ENCODE measurements at places on chromosomes 3 and 15.
A peak's percentile ranks its signal among the peaks of the same experiment; 100 is the strongest.

- DNase-seq, result no peak
Observed at GRCh38 chr3:111246967-111247760, 175.5 kb downstream of the NECTIN3 start.

DNA sequence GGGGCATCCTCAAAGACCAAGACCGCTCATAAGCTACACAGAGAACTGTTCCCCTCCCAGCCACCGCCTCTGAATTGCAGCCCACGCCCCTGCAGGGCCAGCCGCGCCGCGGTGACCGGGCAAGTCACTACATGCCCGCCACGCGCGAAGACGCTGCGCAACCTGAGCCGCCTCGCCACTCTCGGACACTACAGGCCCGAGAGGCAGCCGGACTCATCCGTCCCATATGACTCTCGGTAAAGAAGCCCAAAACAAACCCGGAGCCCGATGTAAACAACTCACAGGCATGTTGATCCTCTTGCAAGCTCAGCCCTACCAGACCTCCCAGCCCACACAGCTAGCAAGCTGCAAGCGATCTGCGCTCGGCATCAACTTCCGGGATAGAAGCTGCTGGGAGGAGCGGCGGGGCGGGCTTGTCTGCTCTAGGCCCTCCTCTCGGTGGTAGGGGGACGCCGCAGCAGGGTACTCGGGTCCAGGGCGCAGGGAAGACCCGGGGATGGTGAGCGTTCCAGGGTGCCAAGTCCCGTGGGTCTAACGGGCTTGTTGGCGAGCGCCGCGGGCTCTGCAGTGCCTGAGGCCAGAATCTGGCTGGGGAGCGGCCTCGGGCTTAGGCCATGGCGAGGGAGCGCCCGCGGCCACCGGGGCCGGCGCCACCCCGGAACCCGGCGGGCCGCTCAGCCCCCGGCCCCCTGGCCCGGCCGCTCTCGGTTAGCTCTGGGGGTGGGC lies at the start of gene RPS27L:
Gene RPS27L (minus strand): TSS at position 360 of the 726 bp plus-strand sequence. CDS start 72 bp downstream, at position 288.
- peak; percentile 83 for DNase-seq

- DNase-seq, result no peak
Observed at GRCh38 chr3:53073553-53074365, 27.9 kb upstream of the SFMBT1 start.

GRCh38 chr15:66025972-66026371 lies 156.7 kb downstream of the RAB11A start:
- no peak for DNase-seq

GRCh38 chr3:73475717-73476116 lies 149.0 kb downstream of the PDZRN3 start:
- no peak for DNase-seq

DNA sequence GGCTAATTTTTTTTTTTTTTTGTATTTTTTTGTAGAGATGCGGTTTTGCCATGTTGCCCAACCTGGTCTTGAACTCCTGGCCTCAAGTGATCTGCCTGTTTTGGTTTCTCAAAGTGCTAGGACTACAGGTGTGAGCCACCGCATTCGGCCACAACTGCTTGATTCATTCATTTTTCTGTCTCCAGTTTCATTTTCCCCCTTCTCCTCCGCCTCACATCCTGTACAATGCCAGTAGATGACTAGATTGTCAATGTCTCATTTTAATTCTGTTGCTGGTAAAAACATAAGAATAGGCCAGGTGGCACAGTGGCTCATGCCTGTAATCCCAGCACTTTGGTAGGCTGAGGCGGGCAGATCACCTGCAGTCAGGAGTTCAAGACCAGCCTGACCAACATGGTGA lies 12.0 kb upstream of the ZNF592 start:
- peak; percentile 57 for DNase-seq

DNA sequence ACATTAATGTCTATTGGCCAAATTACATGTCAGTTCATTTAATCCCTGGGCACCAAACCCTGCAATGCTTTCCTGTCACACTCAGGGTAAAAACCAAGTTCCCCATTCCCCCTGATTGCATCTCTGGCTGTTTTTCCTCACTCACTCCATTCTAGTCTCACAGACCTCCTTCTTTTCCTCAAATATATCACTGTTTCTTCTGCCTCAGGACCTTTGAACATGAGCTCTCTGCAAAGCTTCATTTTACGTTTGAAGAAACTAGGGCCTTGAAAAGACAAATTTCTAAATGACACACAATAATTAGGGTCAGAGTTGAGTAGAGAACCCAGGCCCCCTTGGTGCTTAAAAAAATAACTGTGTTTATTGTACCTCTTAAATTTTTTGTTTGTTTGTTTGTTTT lies 230.6 kb downstream of the THRB start:
- no peak for DNase-seq

DNA sequence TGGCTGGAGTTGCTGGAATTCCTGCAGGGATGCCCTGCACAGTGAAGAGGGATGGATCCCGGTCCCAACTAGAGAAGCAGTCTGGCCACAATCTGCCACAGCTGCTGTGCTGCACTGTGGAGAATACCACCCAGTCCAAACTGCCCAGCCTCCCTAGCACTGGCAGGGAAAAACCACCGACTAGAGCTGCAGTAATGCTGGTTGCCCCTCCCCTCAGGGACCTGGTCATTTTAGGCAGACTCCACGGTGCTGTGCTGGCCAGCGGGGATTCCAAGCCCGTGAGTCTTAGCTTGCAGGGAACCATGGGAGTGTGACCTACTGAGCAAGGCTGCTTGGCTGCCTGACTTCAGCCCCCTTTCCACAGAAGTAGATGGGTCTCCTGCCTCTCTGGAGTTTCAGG lies 478.0 kb upstream of the ATP11B start:
- DNase-seq, result no peak

DNA sequence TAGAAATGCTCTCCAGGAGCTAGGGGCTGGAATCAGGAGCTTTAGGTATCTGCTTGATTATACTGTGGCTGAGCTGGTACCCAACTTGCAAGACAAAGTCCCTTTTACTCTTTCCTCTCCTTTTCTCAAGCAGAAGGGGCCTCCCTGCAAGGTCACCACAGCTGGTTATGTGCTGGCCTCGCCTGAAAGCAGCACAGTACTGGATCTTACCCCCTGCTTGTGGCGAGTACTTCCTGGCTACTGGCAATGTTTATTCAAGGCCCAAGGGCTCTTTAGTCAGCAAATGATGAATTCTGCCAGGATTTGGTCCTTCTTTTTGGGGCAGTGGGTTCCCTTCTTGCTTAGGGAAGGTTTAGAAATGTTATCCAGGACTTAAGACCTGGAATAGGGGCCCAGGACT lies 234.6 kb downstream of the RAP2B start:
- DNase-seq, result no peak

- DNase-seq, result no peak
Observed at GRCh38 chr3:24191801-24192403, 246.8 kb downstream of the NR1D2 start.

DNA sequence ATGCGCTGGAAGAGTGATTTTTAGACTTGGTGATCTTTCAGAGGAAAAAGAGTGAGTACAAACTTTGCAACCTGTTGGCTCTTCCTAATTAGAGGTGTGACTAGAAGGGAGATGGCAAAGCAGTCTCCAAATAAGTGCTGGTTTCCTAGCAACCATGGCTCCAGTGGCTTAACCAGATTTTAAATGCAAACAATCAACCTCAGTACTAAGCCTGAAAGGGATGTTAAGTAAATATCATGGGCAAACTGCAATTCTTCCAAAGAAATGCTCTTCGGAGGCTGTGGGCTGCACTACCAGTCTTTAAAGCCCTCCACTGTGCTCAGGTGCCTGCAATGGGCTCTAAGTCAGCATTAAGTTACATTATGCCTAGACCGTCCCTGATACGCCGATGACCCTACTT lies 678.1 kb upstream of the CCDC54 start:
- DNase-seq, result no peak

DNA sequence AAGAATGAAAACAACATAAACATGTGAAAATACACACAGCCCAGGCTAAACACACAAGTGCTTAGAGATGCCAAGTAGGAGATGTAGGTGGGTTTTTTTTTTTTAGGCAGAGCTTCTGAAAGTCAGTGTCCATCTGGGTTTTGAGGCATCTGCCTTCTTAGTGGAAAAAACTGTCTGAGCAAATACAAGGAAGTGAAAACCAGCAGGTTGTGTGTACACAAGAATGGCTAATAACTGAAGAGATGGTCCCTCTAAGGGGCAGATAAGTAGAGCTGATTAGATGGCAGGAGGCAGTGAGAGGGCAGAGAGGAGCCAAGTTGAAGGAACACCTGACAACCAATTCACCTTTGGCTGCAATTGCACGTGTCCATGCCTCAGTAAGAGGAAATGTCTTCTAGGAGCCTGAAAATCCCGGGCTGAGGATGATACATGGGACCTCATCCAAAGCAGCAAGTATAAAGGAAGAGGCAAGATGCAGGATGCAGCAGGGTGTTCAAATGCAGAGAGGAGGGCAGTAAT lies 34.9 kb downstream of the CYP19A1 start:
- no peak for DNase-seq

DNA sequence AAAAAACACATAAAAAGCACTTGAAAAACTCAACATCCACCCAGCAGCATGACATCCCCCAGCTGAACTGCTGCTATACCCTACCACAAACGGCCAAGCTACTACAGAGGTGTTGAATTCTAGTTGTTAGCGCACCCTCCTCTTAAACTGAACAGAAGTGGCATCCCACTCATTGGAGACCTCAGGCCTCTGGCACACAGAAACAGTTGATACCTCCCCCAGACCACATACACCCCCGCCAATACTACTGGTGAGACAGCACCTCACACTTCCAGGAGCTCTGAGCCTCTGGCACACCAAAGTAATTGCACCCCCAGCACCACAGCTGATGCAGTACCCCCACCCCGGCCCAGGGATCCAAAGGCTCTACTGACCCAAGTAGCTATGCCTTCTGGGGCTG lies 190.2 kb downstream of the SCAPER start:
- no peak for DNase-seq

- DNase-seq, result no peak
Observed at GRCh38 chr3:120049881-120050539, 44.2 kb downstream of the GSK3B start.

GRCh38 chr3:180264479-180264878 lies 227.7 kb upstream of the PEX5L start:
- DNase-seq, result no peak

DNA sequence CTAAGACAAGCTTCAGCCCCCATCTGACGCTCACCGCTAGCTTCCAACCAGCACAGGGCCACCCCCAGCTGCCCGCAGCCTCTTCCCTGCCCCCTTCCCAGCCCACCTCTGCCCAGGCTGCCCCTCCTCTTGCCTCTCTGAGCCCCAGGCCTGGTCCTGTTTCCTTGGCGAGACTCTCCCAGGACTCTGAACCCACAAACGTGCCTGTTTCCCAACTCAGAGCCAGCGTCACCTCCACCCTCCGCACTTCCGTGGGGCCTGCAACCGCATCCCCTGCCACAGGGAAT lies 35.0 kb downstream of the ZXDC start:
- no peak for DNase-seq

GRCh38 chr3:77370413-77370812 lies 330.5 kb downstream of the ROBO2 start:
- DNase-seq, result no peak

DNA sequence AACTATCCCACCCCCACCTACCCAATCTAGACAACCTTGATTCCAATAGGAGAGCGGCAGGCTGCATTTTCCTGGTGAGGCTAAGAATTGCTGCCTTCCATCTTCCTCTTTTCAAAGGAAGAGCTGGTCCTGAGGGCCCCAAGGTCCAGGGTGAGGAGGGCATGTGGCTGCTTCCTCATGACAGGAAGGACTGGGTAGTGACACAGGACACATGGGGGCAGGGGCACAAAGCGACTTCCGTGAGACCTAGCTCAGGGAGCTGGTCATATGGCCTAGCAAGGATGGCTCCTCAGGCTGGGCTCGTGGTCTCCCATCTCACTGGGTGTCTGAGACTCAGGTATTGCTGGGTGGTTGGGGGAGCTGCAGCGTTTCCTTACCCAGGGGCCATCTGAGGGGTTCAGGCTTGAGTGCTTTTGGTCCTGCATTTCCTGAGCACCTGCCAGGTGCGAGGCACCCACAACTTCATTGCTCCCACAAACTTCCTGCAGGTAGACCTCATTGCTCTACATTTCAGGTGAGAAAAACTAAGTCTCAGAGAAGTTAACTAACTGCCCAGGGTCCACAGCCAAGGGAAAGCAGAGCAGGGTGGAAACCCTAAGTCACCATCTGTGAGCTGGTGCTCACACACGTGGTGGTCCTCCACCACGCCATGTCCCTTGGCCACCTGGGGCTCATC lies 160.0 kb upstream of the TLE3 start:
- no peak for DNase-seq

DNA sequence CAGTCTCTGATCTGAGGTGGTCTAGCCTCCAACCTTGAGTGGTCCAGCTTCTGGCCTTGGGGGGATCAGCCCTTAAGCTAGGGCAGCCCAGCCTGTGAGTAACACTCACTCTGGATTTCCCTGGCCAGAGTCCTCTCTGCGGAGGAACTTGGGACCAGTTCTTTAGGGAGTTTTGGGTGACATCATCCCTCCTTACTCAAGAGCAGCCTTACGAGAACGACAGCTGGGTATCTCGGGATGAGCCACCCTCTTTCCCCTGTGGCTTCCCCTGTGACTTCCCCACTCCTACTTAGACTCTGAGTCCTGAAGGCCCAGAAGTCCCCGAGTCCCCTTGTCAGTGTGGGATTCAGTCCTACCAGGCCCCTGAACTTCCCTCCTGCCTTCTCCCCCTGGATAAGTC lies 10.2 kb upstream of the PLXND1 start:
- no peak for DNase-seq

- no peak for DNase-seq
Observed at GRCh38 chr3:177725165-177725564, 527.9 kb upstream of the TBL1XR1 start.

GRCh38 chr15:49190586-49190985 lies 20.5 kb downstream of the GALK2 start:
- no peak for DNase-seq

DNA sequence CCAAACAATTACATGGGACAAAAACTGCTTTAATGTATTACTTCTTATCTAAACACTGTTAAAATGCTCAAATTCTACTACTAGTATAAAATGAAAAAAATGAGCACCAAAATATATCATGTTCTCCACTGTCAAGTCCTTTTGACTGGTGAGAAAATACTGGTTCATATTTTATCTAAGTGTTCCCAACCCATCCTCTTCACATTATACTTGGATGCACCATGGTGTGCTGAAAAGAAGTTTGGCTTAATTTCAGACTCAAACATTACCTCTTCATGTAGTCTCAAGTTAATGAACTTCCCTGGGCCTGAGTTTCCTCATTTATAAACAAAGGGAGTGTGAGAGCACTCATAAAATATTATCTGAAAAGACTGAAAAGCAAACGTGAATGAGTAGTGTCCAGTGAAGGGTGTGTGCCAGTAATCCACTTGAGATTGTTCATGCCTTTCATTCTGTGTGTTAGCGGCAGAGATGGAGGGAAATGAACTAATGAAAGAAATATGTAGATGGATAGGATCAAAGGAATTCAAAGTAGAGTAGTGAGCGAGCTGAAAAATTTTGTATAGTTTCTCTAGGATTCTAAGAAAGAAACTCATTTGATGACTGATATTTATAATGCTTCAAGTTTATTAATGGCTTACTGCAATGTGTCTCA lies 263.2 kb downstream of the NLGN1 start:
- no peak for DNase-seq

- no peak for DNase-seq
Observed at GRCh38 chr15:72451224-72451623, 22.9 kb upstream of the ARIH1 start.
